ENCODE measurements at places on chromosomes 7 and 10.

- no peak for DNase-seq
Measured at GRCh38 chr10:101572785-101573184, 15.3 kb downstream of the POLL start.

GRCh38 chr7:133668296-133669060, 415.6 kb downstream of the EXOC4 start:
- no peak for DNase-seq

- no peak for DNase-seq
Measured at GRCh38 chr7:44347546-44348114, 22.2 kb upstream of the CAMK2B start.

GRCh38 chr10:133014416-133015210, 72.2 kb upstream of the CFAP46 start:
- no peak for DNase-seq

DNA sequence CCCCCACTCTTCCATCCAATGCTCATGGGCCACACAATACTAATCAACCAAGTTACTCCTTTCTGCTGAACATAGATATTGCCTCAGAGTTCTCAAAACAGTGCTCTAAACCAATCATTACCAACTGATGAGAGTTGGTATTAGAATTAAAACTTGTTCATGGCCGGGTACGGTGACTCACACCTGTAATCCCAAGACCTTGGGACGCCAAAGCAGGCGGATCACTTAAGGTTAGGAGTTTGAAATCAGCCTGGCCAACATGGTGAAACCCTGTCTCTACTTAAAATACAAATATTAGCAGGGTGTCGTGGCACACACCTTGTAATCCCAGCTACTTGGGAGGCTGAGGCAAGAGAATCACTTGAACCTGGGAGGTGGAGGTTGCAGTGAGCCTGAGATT, 8.2 kb downstream of the TM9SF3 start:
- no peak for DNase-seq
